ENCODE measurements at places on chromosomes 7 and 10.

DNA sequence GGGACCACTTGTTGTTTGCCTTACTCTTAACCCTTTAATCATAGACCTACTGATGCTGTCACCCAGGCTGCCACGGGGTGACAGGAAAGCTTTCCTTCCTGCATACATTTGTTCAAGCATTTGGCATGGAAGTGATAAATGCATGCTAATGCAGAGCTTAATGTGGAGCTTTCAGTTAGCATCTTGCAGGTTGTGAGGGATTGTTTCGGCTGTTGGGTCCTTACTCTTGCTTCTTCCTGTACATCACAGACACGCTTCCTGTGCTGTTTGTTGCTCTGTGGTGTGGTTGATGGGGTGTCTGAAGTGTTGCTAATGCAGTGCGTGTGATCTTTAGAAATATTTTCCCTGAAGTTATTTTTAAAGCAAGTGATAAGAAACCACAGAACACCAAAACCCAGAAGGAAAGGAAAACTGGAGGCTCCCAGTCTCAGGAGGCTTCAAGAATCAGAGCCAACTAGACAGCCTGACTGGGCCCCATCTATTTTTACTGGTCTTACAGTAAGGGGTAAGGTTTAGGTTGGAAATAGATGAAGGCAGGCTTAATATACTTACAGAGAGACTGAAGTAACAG, 143.1 kb downstream of the CHN2 start:
- no peak for DNase-seq

DNA sequence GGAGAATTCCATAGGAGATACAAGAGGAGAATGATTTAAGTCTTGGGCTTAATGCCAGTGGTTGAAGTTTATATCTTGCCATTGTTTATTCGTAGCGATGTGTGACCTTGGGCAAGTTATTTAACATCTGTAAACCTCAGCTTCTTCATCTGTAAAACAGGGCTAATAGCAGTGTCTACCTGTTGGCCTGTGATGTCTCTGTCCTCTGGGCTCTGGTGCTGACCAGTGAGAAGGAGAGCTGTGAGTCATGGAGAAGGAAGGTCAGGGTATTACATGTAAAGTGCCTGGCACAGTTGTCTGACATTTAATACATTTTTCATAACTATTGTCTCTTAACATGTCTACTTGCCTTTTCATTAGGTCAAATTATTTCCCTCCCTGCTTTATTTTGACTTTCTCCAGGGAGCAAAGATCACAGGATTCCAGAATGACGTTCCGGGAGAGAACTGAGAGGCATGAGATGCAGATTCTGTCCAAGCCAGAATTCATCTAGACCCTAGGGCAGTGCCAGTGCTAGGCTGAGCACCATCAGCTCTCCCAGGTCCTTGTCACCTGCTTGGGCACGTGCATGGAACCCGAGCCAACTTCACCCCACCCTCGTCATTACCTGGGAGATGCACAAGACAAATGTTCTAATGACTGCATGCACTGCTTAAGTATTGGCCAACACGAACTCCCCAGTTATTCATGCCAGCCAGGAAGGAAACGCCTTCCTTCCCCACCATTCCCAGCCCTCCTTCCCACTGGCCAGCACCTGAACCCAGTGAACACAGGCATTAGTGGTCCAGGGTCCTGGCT, 187.9 kb downstream of the DPY19L1 start:
- DNase-seq = no peak

DNA sequence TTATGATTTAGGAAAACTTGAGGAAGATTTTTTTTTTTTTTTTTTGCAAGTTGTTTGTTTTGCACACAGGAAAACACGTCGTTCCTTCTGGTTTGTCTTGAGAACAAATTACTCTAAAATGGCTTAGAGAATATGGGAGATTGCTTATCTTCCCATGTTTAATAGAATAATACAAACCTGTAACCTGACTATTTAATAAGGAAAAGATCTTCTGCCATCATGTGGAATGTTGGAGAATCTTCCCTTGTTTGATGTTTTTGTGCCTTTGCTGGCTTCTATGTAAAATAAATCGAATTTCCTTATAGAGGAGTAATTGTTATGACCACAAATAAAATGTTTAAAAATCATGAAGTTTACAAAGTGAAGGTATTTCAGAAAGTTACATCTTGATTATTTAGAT, 818.8 kb downstream of the GATA3 start:
- DNase-seq = no peak

- no peak for DNase-seq
Observed at GRCh38 chr7:82559193-82559805, 115.7 kb upstream of the CACNA2D1 start.

All from psoas muscle (tissue), 8 donors.